Uterus (tissue), 4 donors: ENCODE measurements at places on chromosomes 11 and 22. TPM values are rescaled to one million over a fixed set of nuclear protein-coding genes. Genes with fewer than 3 reads are reported as not detected.

MMP3 gene
- not detected for total RNA-seq

C11orf58 gene
- total RNA-seq, result 252 TPM

DNA sequence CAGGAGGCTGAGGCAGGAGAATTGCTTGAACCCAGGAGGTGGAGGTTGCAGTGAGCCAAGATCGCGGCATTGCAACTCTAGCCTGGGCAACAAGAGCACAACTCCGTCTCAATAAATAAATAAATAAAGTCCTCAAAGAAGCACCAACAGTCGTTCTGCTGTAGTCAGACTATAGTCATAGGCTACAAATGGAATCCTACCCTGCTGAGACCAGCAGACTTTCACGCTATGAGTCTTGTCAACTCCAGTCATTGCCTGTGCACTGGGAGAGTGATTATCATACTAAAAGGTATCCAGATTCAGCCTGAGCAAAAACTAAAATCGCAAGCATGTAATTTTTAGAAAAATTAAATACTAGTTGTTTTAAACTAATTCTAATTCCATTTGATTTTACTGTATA lies 19.6 kb downstream of the USP28 start:
- DNase-seq, result no peak

SMIM35 gene
- not detected for total RNA-seq

SEZ6L gene
- total RNA-seq, result not detected

APOA1 gene
- 3.5 TPM for total RNA-seq

GRCh38 chr11:129215506-129216245 lies 23.6 kb upstream of the ARHGAP32 start:
- no peak for DNase-seq

- DNase-seq, result no peak
Observed at GRCh38 chr11:94845622-94846021, 77.5 kb downstream of the AMOTL1 start.

- no peak for DNase-seq
Observed at GRCh38 chr11:97703851-97704250, 1314.0 kb downstream of the JRKL start.

TMEM191B gene
- total RNA-seq, result not detected

DNA sequence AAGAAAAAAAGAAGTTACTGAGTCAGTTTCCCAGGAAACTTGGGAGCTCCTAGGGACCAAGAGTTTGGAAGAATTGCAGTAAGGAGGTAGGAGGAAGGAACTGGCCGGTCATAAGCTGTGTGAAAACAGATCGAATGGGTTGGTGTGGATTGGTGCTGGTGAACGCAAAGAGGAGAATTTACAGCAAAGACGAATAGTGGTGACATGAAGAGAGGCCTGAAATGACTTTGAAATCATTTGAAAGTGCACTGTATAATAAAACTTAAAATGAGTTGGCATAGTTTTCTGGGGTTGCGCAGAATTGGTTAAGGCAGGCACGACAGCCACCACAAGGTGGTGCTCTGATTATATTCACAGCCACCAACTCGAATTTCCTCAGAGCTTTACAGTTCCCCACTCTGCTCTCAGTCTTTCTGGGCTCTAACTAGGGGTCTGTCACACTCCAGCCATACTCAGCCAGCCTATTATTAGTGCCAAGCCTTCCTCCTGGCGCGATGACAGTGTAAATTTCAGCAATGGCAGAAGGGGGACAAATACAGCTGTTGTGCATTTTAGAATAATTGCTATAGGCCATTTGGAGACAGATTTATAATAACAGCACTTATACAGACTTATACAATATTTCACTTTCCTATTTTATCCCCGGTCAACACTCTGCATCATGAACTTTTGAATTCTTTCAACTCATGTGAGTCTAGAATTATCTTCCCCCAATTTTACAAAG lies 8.3 kb upstream of the HTR3B start:
- DNase-seq, result peak; percentile 28

DAGLA gene
- 5.4 TPM for total RNA-seq

DNA sequence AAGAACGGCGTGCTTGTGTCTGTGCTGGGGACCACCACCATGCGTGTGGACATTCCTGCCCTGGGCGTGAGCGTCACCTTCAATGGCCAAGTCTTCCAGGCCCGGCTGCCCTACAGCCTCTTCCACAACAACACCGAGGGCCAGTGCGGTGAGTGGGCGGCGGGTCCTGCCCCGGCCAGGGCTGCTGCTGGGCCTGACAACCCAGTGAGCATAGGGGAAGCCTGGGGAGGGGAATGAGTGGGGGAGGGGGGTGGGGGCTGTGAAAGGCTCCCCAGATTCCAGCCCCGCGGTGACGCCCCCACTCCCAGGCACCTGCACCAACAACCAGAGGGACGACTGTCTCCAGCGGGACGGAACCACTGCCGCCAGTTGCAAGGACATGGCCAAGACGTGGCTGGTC lies 31.9 kb downstream of the MUC5B start:
- DNase-seq, result no peak

DNA sequence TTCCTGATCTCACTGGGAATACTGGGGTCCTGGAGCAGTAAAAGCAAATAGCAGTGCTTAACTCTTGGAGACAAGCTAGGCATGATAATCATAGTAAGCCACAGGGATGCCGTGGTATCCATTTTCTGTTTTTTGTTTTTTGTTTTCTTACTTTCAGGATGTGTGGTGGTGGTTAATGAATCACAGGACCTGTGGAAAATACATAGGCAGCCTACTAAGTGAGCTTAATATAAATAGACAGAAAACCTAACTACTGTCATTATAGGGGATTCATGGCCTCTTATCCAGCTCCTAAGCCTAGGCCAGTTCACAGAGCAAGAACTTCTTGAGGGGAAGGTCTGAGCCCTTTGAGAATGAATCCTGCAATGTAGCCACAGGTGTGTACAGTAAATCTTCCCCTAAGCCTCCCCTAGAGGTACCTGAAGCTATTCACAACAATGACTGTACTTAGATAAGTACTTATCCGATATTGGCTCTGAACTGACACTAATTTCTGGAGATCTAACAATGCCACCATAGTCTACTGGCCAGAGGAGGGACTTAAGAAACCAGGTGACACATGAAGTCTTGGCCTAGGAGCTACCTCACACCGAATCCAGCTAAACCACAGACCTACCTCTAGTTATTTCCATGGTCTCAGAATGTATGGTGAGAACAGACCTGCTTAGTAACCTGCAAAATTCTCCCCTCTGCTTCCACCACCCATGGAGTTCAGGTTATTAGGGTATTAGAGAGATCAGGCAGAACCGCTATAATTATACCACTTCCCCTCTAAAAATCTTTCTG lies 83.6 kb downstream of the ENTHD1 start:
- DNase-seq, result no peak

- DNase-seq, result no peak
Observed at GRCh38 chr11:28728666-28729065, 620.5 kb downstream of the METTL15 start.

MYBPC3 gene
- not detected for total RNA-seq

GRCh38 chr11:121513807-121514206 lies 61.0 kb upstream of the SORL1-AS1 start:
- no peak for DNase-seq

- DNase-seq, result no peak
Observed at GRCh38 chr11:65382804-65383368, 440 bp upstream of the SLC25A45 start.

- no peak for DNase-seq
Observed at GRCh38 chr11:77371646-77372045, 70.2 kb upstream of the GDPD4 start.

DNA sequence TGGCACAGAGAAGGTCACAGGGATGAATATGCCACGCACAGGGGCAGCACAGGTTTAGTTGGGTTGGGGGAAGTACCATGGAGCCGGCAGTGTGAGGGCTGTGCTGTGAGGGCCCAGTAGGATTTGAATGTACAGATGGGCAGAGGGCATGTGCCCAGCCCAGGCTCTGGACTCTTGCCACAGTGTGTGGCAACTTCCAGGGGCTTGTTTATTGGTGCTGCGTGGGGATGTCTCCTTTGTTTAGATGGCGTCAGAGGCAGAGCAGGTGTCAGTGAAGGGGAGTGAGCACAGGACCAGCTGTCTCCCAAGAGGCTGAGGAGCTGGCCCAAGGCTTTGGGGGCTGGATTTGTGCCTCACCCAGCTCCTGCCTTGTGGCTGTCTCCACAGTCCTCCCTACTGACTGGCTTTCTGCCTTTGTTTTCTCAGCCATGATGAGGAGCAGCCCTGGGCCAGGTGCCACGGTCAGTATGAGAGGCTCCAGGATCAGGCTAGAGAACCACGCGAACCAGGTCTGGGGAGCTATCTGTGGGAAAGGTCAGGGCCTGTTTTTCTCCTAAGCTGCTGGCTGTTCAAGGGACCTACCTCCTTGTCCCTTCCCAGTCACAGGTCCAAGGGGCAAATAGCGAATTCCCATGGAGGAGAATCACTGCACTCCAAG lies 21.9 kb downstream of the SUN2 start:
- DNase-seq, result peak; percentile 65

DNAJC24 gene
- total RNA-seq, result 22.8 TPM

DNA sequence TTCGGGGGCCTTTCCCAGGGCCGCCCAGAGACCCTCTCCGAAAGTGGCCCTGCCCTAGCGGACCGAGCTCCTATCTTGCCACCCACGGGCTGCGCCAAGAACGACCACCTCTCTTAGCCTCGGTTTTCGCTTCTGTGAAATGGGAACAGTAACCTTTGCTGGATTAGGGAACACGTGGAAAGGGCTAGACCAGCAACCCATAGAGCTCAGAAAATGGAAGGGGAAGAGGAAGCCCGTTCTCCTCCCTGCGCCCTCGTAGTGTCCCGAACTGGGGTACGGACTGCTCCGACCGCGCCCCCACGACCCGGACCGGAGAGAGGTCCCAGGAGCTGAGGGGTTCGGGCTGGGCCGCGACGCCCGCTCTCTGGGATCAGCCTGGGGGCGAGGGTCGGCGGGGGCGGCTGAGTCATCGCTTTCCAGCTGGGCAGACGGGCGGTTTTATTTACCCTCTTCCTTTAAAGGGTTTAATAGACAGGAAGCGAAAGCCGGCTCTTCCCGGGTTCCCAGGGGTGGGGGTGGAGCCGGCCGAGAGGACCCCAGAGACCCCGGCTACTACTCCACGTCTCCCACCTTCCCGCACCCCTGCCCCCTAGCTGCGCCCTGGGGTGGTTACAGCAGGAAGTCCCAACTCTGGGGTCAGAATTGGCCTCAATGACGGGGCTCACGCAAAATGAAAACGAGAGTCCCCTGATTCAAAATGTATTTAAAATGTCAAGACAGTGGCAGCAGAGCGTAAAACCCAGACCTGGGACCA lies 907 bp upstream of the PHLDA2 start:
- DNase-seq, result no peak

- no peak for DNase-seq
Observed at GRCh38 chr22:42919199-42919598, 62.1 kb upstream of the ARFGAP3 start.

PNPLA3 gene
- total RNA-seq, result 1.3 TPM

GRCh38 chr22:27996529-27996925 lies 77.5 kb upstream of the PITPNB start:
- DNase-seq, result no peak

KRTAP5-2 gene
- not detected for total RNA-seq

- DNase-seq, result no peak
Observed at GRCh38 chr11:69926376-69927050, 107.3 kb upstream of the FGF3 start.

GRCh38 chr11:69357458-69358397 lies 63.8 kb downstream of the MYEOV start:
- DNase-seq, result no peak

DNA sequence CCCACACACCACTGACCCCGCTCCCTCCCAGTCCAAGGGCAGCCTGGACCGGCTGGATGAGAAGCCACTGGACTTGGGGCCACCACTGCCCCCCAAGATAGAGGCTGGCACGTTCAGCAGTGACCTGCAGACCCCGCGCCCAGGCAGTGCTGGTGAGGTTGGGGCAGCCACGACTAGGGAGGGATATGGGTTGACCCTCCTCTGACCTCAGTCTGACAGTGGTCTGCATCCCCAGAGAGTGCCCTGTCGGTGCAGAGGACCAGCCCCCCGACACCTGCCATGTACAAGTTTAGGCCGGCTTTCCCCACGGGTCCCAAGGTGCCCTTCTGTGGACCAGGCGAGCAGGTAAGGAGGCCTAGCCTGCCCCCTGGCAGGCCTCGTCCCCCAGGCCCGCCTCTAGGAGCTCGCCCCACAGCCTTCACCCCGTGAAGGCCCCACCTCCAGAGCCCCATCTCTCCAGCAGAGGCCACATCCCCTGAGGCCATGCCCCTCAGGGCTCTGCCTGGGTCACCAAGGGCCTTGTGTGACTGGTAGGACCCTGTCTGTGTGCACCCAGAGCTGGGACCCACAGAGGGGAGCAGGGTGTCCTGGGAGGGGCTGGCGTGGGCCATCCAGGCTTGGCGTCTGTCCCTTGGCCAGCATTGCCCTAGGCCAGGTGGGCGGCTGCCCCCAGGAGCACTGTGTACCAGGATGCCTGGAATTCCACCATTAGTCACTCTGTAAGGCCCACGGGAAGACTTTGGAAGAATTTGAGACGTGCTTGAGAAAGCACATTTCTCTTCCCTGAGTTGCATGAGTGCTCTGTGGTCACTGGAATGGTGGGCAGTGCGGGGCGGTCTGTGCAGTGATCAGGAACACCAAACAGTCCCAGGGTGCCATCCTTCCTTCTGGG lies 9.4 kb downstream of the CCDC188 start:
- DNase-seq, result no peak

- no peak for DNase-seq
Observed at GRCh38 chr22:26045051-26045450, 124.2 kb upstream of the SEZ6L start.

MFRP gene
- 0.26 TPM for total RNA-seq

LRRC56 gene
- not detected for total RNA-seq

NPAS4 gene
- 12.6 TPM for total RNA-seq

- no peak for DNase-seq
Observed at GRCh38 chr11:59009661-59010060, 70.4 kb downstream of the GLYATL1 start.

- DNase-seq, result no peak
Observed at GRCh38 chr11:128963744-128964325, 21.2 kb upstream of the TP53AIP1 start.
